ENCODE measurements at places on chromosomes 1 and 21.

GRCh38 chr1:33332881-33333280 is 12.0 kb upstream of the A3GALT2 start:
- no peak for DNase-seq

GRCh38 chr1:76237211-76237610 is 162.7 kb downstream of the ST6GALNAC3 start:
- DNase-seq: no peak

DNA sequence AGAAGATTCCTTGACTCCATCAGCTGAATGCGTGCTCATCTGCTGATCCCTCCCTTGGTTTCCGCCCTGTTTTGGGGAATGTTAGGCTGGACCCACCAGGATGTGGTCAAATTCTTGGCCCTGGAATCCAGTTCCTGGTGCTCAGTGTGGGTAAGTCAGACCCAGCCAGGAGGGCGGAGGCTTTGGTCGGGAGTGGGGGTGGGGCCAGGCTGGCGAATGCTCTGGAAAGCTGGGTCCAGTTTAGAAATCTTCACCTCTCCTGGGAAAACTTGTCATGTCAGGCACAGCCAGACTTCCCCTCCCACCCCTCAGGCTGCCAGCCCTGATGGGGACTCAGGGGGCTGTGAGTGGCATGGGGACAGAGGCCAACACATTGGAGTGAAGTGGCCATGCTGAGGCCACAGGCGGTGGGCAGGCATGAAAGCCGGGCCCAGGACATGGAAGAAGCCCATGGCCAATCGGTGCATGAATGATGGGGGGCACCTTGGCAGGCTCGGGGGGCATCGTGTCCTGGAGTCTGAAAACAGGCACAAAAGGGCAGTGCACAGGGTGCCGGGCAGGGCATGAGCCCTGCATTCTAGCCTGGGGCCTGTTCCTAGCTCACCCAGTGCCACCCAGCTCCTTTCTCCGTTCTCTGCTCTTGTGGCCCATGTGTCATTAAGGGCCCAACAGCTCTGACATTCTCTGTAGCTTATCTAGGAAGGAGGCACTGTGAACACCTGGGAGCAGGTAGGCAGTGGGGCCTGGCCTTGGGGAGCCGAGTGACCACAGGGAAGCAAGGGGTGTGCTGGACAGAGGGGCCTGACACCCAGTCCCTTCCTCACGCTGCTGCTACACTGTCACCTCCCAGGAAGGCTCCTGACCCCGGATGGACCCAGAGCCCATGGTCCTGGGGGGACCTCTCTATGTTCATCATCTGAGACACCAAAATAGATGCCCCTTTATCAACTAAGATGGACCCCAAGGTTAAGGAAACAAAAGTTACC is 14.6 kb upstream of the PADI1 start:
- no peak for DNase-seq

DNA sequence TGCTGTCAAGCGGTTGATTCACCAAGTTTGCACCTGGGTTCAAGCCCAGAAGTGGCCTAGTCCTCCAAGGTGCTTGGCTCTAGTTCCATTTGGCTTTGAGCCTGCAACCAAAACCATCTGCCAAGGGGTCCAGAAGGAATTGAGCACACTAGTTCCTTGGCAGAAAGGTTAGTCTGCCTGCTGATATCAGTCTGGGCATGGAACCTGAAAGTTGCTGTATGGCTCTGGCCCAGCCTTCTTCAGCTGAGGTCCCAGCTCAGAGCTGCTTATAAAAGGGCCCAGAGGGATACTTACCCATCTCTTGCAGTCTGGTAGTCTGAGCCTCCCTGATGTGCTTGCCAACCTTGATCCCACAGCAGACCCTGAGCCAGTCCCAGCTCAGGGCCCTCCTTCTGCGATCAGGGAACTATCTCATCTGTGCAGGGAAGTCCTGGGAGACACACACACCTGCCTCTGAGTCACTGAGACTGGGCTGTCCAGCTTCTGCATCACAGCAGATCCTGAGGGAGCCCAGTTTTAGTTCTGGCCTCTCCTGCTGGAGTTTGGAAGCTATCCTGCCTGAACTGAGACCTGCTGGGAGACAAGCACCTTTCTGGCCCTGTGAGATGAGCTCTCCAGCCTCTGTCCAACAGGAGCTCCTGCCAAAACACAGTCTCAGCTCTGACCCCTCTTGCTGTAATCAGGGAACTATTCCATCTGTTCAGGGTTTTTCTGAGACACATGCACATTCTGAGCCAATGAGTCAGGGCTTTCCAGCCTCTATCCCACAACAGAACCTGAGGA is 75.8 kb downstream of the CTH start:
- no peak for DNase-seq

- no peak for DNase-seq
Observed at GRCh38 chr1:209207126-209207700, 376.3 kb upstream of the CAMK1G start.

DNA sequence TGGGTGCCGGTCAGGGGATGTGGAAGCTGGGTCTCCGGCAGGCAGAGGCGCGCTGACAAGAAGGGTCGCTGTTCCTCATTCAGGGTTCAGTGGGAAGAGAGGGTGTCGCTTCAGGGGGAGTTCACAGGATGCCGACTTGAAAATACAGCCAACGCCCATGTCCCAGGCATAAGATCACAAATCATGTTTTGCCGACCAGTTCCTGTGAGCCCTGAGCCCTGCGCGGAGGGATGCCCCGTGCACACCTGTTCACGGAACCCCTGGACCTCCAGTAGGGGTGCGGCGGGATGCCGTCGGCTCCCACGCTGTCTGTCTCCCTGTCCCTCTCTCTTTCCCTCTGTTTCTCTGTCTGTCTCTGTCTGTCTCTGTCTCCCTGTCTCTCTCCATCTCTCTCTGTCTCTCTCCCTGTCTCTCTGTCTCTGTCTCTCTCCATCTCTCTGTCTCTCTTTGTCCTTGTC is 26.8 kb downstream of the TP73 start:
- DNase-seq: peak; percentile 2

DNA sequence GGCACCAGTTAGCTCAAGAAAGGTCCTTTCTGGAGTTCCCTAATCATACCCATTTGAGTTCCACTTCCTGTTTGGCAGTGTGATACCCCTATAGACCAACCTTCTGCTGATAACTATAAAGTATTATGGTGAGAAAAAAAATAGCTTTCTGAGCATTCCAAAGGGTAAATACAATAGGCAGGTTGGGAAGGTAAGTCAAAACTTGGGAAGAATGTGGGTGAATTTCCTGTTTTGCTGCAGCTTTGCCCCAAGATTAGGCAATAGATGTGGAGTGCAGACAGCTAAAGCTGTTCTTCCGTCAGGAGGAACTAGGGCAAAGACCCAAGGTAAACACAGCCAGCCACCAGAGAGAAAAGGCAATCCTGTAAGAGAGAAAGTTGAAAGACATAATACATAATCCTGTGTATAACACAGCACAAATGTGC is 49.9 kb upstream of the GUCA2A start:
- no peak for DNase-seq

- no peak for DNase-seq
Observed at GRCh38 chr1:244381878-244382565, 69.7 kb downstream of the ADSS2 start.

- no peak for DNase-seq
Observed at GRCh38 chr1:181637998-181638397, 154.7 kb downstream of the CACNA1E start.

DNA sequence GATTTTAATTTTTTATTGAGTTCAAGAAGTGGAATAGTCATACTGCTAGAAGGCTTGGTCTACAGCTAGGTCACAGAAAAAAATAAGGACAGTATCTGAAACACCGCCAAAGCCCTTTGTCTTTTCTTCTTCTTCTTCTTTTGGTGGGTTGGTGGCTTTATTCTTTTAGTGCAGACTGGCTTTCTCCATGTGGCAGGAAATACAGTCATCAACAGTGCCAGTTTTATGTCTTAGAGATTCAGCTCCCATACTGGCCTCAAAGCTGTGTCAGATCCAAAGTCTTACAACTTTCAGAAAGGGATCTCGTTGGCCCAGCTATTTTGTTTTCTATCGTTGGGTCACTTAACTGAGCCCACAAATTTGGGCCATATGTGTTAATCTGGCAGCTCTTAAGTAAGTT is 58.2 kb downstream of the FNBP1L start:
- DNase-seq: no peak

DNA sequence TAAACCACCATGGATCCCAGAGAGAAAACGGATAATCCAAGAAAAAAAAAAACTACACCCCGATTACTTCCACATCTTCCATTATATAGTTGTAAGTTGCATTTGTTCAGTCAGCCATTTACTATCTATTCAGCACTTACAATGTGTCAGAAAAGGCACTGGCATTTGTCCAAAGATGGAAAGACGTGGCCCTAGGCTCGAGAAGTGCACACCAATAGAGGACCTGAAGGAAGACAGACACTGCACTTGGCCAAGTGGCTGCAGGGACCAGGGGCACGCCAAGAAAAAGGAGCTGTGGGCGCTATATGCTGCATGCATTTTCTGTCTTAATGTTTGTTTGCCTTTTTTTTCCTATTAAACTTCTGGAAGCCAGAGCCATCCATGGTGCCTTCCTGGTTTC is 45.2 kb upstream of the LYST start:
- no peak for DNase-seq

GRCh38 chr1:48499211-48499735 is 27.3 kb upstream of the SPATA6 start:
- DNase-seq: no peak

DNA sequence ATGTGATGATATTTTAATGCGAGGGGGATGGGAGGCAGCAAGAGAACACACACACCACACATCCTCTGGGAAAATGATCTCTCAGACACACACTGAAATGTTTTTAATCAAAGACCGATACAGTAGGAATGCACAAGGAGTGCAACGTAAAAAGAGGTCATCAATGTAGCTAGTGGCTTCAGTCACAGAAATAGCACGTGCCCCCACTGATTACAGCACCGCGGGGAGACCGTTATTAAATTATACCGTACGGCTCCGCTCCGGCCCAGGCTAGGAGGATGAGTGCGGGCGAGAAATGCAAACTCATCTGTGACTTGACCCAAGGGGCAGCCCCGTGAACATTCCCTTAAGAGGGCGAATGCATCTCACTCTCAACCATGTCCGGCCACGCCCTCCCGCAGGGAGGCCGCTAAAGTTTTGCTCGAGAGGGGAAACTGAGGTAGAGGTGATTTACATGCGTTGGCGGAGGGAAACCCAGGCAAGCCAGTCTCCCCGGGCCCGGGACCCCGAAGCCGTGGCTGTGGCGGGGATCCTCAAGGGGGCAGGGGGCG is 552 bp downstream of the UBR4 start:
- DNase-seq: peak; percentile 63

GRCh38 chr1:31886866-31887265 is 51.3 kb downstream of the PTP4A2 start:
- DNase-seq: no peak

DNA sequence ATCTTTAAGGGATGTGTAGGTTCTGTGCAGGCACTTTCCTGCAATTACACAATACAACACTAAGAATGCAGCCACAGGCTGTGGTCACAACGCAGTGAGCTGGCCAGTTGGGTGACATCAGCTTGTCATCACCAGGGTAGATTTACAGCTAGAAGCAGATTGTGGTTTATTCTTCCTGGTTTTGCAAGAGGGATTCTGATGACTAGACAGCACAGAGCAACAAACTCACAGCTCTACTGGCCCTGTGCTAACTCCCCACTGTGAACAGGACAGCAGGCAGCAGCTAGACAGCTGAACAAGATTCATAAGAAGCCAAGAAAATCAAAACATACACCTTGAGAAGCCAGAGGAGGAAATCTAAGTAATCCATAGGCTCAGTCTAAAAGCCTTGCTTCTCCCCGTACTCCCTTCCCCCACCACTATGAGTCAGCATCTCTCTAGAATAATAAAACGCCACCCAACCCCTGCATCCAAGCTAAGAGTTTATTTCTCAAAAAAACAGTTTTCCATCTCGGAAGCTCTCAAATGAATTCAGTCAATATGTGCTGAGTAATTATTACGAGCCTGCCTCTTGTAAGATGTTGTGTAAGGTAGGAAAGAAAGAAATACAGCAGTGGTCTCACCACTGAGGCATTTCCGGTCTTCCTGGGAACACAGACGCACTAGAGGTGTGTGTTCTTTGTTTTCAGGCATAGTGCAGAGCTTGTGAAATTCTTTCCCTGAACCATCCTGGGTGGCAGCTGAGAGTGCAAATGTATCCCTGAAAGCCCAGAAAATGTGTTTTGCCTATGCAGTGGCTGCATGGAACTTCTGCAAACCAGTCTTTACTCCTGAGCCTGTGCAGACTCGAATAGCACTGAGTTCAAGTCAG is 162.8 kb downstream of the NTPCR start:
- DNase-seq: peak; percentile 71

GRCh38 chr1:157193702-157194391 is 55.7 kb upstream of the ETV3 start:
- no peak for DNase-seq

DNA sequence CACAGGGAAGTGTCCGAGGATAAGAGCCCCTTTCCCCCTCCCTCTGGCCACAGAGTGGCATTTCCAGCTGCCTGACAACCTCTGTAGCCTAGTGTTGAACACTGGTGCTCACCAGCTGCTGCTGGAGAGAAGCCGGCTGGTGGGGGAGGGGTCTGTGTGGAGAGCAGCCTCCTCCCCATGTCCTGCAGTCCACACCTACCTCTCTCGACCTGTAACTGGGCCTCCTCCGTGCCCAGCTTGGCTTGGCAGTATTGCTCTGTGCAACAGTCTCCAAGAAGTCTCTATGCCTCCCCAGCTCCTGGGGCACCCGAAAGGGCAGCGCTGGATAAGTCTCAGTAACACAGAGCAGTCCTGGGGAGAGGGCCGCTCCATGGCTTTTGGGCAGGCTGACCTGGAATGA is 17.0 kb downstream of the PAPPA2 start:
- DNase-seq: no peak

GRCh38 chr21:16071761-16072160 is 342.0 kb downstream of the USP25 start:
- no peak for DNase-seq

GRCh38 chr1:239947801-239948200 is 143.9 kb upstream of the FMN2 start:
- no peak for DNase-seq

GRCh38 chr1:152001631-152002584 is 8.2 kb upstream of the S100A10 start:
- peak; percentile 66 for DNase-seq

GRCh38 chr1:165325460-165326203 is 30.9 kb downstream of the LMX1A start:
- no peak for DNase-seq

GRCh38 chr1:211529453-211529852 is 37.5 kb upstream of the RD3 start:
- no peak for DNase-seq

GRCh38 chr1:105442901-105443300 is 1613.6 kb upstream of the PRMT6 start:
- no peak for DNase-seq

DNA sequence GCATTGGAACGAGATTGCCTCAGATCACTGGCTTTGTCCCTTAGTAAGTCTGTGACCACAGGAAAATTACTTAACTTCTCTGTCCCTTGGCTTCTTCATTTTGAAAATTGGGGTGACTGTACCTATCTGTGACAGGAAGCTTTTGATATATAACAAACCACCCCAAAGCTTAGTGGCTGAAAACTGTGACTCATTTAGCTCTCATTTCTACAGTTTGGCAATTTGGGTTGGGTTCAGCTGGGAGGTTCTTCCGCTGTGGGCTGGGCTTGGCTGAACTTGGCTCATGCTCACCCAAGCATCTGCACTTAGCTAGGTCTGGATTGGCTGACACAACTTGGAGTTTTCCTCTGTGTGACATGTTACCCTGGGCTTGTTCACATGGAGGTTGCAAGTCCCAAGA is 14.0 kb downstream of the C1orf94 start:
- no peak for DNase-seq

GRCh38 chr1:9293533-9294404 is 1.1 kb downstream of the SPSB1 start:
- DNase-seq: peak; percentile 12
